Endothelial cell (in vitro differentiated cells): ENCODE measurements at places on chromosomes 16 and 17.
A peak's percentile ranks its signal among the peaks of the same experiment; 100 is the strongest.

GRCh38 chr17:65515959-65516948, 45.2 kb downstream of the AXIN2 start:
- H3K27me3 ChIP-seq = peaks cover 9% of the 10 kb centered on the region
- no peak overlapping the region for H3K27ac ChIP-seq
- H3K4me1 ChIP-seq = no peaks in the 10 kb centered on the region
- no peak overlapping the region for H3K4me3 ChIP-seq
- DNase-seq = no peak

DNA sequence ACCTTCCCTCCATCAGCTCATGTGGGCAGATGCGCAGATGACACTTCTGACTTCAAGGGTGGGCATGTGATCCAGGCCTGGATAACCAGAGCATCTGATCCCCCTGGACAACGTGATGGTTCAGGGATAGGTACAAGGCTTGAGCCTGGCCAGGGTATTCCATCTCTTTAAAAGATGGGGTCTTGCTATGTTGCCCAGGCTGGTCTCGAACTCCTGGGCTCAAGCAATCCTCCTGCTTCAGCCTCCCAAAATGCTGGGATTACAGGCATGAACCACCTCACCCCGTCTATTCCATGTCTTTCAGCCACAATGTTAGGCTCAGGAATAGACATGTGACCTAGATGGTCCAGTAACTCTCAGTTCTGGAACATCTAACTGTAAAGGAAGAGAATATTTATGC, 20.8 kb downstream of the CRYM start:
- no peak overlapping the region for H3K27ac ChIP-seq
- H3K36me3 ChIP-seq = no peaks in the 10 kb centered on the region
- no peaks in the 10 kb centered on the region for H3K4me1 ChIP-seq

DNA sequence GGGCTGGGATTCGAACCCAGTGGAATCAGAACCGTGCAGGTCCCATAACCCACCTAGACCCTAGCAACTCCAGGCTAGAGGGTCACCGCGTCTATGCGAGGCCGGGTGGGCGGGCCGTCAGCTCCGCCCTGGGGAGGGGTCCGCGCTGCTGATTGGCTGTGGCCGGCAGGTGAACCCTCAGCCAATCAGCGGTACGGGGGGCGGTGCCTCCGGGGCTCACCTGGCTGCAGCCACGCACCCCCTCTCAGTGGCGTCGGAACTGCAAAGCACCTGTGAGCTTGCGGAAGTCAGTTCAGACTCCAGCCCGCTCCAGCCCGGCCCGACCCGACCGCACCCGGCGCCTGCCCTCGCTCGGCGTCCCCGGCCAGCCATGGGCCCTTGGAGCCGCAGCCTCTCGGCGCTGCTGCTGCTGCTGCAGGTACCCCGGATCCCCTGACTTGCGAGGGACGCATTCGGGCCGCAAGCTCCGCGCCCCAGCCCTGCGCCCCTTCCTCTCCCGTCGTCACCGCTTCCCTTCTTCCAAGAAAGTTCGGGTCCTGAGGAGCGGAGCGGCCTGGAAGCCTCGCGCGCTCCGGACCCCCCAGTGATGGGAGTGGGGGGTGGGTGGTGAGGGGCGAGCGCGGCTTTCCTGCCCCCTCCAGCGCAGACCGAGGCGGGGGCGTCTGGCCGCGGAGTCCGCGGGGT, at the start of gene CDH1:
Gene CDH1 (plus strand): TSS at position 247 of the 684 bp plus-strand sequence. CDS start 124 bp downstream, at position 371.
- H3K27ac ChIP-seq = peak within 1 kb of the TSS; percentile 52
- H3K4me1 ChIP-seq = peaks cover 5% of the 10 kb centered on the region
- H3K4me3 ChIP-seq = peak within 1 kb of the TSS; percentile 88
- peak; percentile 31 for DNase-seq
- H3K27me3 ChIP-seq = peaks cover 7% of the 10 kb centered on the region

GRCh38 chr16:82331397-82331796, 161.4 kb upstream of the MPHOSPH6 start:
- H3K27ac ChIP-seq = no peak overlapping the region
- no peak overlapping the region for H3K4me3 ChIP-seq
- H3K36me3 ChIP-seq = no peaks in the 10 kb centered on the region
- DNase-seq = no peak
- peaks cover 2% of the 10 kb centered on the region for H3K27me3 ChIP-seq

GRCh38 chr17:44258811-44259351, 9.1 kb downstream of the SLC4A1 start:
- H3K4me1 ChIP-seq = peaks cover 4% of the 10 kb centered on the region
- H3K36me3 ChIP-seq = peaks cover 3% of the 10 kb centered on the region
- DNase-seq = no peak
- no peak overlapping the region for H3K27ac ChIP-seq

- H3K27me3 ChIP-seq = no peaks in the 10 kb centered on the region
- no peak overlapping the region for H3K4me3 ChIP-seq
- DNase-seq = no peak
- H3K4me1 ChIP-seq = peaks cover 18% of the 10 kb centered on the region
- no peak overlapping the region for H3K27ac ChIP-seq
- H3K36me3 ChIP-seq = no peaks in the 10 kb centered on the region
These were observed 16.3 kb downstream of the MEOX1 start for GRCh38 chr17:43645450-43645764.

DNA sequence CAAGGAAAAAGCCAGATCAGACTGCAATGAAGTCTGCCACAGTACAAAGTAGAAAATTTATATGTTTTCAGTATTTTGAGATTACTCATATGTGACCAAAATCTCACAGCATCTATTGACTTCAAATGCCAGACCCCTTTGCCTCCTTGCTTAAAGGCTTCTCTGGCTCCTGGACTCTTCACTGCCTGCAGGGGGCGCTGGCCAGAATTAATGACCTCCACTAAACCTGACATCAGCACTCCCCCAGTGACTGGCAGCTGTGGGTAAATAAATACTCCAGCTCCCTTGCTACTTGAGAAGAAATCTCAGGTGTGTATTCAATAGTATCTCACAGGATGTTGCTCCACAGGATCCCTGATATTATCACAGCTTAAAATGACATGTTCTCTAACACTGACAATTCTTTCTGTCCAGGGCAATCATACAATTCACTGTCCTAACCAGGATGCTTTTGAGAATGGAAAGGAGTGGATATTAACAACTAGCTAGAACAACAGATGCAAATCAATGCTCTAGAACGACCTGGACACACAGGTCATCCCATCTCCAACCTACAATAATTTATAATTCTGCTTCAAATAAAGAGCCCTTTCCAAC, 4.0 kb downstream of the BECN1 start:
- H3K27ac ChIP-seq = no peak overlapping the region
- H3K36me3 ChIP-seq = peaks cover 17% of the 10 kb centered on the region
- peak; percentile 77 for DNase-seq

DNA sequence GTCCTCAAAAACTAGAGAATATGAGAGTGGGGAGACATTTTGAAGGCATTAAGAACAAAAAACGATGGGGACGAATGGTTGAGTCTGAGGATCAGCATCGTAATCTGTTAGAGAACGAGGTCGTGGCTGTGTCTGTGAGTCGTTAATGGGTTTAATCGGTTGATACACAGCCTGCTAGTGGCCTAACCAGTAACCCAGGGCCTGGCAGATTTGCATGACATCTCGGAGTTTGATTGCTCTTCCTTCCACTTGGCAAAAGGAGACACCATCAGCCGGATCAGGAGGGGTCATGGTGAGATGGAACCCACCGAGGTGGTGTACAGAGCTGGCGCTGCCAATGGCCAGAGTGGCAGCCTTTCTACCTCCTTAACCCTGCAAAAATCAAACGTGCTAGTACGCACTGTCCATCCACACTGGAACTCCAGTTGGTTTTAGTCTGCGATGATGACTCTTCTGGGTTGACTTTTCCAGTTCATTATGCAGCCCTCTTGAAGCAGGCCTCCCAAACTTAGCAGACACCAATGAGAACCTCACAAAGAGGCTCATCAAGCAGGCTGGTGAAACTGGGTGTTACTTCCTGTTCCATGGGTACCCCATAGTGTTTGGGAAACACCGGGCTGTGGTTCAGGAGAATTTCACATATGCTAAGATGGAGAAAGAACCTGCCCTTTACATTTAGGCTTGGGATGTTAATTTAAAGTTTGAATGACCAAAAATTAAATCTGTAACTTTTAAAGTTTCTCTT, 4.1 kb downstream of the HS3ST3B1 start:
- no peak overlapping the region for H3K27ac ChIP-seq
- no peak for DNase-seq
- H3K4me1 ChIP-seq = peaks cover 29% of the 10 kb centered on the region
- no peaks in the 10 kb centered on the region for H3K36me3 ChIP-seq
- peaks cover 23% of the 10 kb centered on the region for H3K27me3 ChIP-seq

DNA sequence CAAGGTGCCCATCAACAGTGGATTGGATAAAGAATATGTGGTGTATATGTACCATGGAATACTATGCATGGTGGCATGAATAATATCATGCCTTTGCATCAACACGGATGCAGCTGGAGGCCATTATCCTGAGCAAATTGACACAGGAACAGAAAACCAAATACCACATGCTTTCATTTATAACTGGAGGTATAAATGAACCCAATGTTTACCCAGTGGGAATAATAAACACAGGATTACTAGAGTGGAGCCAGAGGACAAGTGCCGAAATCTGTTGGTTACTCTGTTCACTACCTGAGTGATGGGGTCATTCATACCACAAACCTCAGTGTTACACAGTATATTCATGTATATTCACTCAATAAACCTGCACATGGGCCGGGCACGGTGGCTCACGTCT, 125.2 kb downstream of the CDH11 start:
- no peak overlapping the region for H3K4me3 ChIP-seq
- H3K27me3 ChIP-seq = no peaks in the 10 kb centered on the region

DNA sequence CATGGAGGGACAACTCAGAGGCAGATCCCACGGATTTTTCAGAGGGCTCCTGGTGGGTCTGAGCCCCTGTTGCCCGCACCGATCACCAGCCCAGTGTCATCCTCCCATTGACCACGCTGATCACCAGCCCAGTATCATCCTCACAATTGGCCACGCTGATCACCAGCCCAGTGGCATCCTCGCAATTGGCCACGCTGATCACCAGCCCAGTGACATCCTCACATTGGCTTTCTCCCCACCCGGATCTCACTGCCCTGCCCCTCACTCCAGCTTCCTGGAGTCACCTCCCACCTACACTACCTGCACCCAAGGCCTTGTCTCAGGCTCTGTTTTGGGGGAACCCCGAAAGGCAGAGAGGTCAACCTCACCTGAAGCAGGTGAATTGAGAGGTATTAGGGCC, 358.2 kb upstream of the TNRC6C start:
- DNase-seq = no peak
- H3K27me3 ChIP-seq = peaks cover 6% of the 10 kb centered on the region
- no peaks in the 10 kb centered on the region for H3K36me3 ChIP-seq
- no peak overlapping the region for H3K27ac ChIP-seq
- no peaks in the 10 kb centered on the region for H3K4me1 ChIP-seq

DNA sequence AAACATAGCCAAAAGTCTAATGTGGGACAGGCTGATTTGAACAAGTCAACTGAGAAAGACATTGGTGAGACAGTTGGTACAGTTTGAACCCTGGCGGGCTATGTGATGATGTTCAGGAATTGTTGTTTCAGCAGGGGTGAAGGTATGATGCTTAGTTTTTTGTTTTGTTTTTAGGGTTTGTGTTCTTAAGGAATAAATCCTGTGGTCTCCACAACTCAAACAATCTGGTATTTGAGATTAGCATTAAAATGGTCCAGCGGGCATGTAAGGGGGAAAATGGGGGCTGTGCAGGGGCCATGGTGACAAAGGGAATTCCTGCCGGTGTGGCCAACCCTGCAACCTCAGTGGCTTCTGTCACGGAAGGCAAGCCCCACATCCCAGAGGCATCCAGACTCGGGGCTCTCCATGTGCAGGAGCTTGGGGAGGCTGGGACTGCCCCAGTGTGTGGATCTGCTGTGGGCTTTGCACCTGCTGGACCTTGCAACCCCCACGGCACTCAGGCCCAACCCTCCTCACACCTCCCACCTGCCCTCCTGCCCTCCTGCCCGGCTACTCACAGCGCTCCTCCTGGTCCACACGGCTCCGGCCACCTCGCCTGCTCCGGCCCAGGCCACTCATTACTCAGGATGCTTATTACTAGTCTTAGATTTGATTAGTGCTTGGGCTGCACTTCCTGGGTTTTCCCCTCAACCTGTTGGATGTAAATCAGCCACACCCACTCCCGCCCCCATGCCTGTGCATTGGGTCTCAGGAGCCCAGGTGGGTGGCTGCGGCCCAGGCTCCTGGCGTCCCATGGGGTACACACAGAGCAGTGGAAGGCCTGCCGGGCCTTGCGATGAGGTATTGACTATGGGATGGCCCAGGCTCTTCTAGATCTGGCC, at the start of gene TNFRSF13B:
Gene TNFRSF13B (minus strand): TSS at position 661 of the 881 bp plus-strand sequence. CDS start 43 bp downstream, at position 618.
- H3K4me1 ChIP-seq = peaks cover 14% of the 10 kb centered on the region
- H3K4me3 ChIP-seq = peak within 1 kb of the TSS; percentile 31
- no peak for DNase-seq
- no peaks in the 10 kb centered on the region for H3K36me3 ChIP-seq

DNA sequence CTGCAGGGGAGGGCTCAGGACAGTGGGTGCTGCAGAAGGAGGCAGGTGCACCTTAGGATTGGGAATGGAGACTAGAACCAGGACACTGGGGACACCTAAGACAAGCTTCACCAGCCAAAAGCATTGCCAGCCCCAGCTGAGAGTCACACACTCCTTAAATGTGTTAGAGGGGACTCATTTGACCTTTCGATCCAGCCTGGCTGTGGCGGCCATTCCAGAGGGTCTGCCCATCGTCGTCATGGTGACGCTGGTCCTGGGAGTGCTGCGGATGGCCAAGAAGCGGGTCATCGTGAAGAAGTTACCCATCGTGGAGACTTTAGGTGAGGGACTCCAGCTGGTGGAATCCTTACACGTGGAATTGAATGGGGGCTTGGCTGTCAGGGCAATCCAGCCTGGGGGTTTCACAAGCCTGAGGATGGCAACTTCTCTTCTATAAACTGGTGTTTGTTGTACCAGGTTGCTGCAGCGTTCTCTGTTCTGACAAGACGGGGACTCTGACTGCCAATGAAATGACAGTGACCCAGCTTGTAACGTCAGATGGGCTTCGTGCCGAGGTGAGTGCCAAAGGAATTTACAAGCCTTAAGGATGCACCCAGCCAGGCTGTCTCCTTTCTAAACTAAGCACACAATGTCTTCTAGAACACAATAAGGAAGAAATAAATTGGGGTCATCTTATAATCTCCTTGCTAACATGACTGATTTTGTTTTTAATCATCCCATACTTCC, 65.3 kb downstream of the MEAK7 start:
- no peak for DNase-seq
- H3K4me3 ChIP-seq = no peak overlapping the region
- H3K27ac ChIP-seq = no peak overlapping the region
- no peaks in the 10 kb centered on the region for H3K36me3 ChIP-seq
